CD4-positive, alpha-beta T cell treated with Interleukin-17A for 1 hour (primary cell): ENCODE measurements at places on chromosomes 6 and 20.

DNA sequence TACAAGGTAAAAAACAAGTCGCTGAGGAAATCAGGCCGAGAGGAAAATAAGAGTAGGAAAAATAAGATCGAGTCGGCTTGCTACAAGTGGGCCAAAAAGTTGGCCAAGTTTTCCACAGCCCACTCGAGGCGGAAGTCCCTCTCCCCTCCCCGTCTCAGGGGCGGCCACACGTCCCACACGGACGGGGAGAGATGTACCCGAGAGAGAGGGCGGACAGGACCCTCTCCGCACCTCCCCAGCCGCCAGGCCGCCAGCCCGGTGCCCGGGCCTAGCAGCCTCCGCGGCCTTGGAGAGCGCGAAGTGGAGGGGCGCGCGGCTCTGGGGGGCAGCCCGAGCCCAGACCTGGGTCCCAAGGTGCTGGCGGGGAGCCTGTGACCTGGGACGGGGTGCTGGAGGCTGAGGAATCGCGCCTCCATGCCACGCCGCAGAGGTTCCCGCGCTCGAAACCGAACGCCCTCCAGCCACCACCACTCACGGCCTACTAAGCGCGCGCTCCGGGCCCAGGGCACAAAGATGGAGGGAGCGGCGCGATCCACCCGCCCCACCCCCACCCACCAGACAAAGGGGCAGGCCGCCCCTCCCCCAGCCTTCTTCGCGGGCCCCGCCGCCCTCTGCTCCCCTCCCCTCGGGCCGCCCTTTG, 1.9 kb upstream of the HMGA1 start:
- DNase-seq: no peak

- DNase-seq: no peak
Observed at GRCh38 chr6:98041056-98041455, 758.0 kb upstream of the MMS22L start.

- DNase-seq: no peak
Observed at GRCh38 chr6:81890846-81891245, 138.4 kb upstream of the TENT5A start.

DNA sequence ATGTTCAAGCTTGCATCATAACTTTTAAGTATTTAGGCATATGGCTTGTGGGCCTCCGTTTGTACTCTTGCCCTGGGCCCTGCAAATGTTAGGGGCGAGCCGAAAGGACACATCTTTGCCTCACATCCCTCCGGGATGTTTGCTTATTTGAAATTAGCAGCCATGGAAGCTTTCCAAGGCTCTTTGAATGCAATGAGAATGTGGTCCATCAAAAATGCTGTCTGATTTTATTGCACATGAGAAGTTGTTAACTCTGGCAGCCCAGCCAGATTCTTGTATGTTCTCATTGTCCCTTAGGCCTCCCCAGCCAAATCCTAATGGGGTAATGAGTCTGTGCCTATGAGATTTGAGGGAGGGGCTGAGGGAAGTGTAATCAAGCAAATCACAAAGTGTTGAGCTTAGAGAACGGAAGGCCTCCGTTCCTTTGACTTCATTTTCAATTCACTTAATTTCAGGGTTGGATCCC, 261.2 kb upstream of the MARCKS start:
- DNase-seq: no peak

- no peak for DNase-seq
Observed at GRCh38 chr6:106799031-106799894, 169.9 kb downstream of the QRSL1 start.
